C1 segment of cervical spinal cord (tissue), 14 donors: ENCODE measurements at places on chromosomes 5 and 9.
A peak's percentile ranks its signal among the peaks of the same experiment; 100 is the strongest.

DNA sequence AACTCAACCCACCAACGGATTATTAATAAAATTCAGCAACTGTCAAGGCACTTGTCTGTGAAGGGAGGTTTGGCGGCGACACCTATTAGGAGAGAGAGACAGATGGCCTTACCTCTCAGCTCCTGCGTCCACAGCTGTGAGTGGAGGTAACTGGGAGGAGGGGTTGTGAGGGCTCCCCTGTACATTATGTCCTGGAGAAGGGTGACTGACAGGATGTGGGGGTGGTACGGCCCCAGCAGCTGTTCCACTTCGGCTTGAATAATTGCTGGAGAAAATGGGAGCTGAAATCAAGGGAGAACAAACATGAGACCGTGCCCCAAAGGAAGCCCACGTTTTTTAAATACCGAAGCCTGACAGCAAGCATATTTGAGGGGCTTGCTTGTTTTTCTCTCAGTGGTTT is 353.5 kb upstream of the RFX3 start:
- no peak for DNase-seq

GRCh38 chr5:176188085-176188484 is 50.1 kb upstream of the SIMC1 start:
- DNase-seq = no peak

- peak; percentile 55 for DNase-seq
Measured at GRCh38 chr5:143401227-143402016, 2.1 kb downstream of the NR3C1 start.

DNA sequence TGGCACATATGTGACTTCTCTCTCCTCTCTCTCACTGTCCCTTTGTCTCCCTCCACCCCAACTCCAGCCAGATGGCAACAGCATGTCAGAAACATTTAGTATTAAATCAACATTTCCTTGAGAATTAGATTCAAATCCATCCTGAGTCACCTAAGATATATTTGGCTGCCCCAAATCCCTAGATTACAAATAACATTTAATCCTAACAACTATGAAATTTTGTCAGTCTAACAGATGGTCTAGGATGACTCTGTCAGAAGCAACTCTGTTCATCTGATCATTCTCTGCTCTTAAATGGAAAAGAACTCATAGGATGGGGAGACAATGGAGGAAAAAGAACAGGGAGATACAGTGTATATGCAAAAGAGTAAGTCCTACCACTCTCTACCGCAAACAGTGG is 201.2 kb downstream of the TSSK1B start:
- DNase-seq = no peak

- no peak for DNase-seq
Measured at GRCh38 chr5:179833056-179833708, 12.5 kb downstream of the SQSTM1 start.

DNA sequence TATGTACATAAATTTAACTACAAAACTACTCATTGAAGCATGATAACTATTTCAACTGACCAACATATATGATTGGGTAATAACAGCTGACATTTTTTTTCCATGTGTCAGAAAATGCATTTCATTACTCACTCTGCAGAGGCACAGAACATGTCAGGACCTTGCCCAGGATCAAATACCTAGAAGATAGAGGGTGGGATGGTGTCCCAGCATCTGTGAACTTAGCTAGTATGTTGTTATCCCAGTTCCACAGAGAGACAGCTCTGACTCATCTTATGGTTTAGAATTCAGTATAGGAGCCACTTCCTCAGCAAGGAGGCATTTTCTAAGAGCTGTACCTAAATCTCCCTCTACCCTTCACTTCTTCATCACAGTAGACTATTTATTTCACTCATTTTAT is 1198.6 kb upstream of the ACO1 start:
- DNase-seq = no peak

GRCh38 chr9:130027533-130028365 is 15.2 kb downstream of the FNBP1 start:
- DNase-seq = no peak

- no peak for DNase-seq
Measured at GRCh38 chr5:94040591-94041148, 299.3 kb upstream of the POU5F2 start.

DNA sequence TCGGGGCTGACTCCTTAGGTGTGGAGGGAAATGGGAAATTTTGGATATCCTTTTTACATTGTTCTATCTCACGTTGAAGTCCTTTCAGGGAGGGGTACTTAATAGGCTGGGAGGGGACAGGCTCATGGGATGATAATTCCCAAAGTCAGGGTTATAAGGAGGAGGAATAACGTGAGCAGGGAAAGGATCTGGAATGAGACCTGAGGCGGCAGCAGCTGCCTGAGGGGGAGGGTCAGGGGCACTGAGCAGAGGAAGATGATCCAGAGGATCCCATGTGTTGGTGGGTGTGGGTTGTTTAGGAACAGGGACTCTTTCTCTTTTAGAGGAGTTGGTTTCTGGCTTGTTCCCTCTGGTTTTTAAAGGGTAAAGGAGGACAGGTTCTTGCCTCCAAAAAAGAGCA is 18.7 kb downstream of the IFT74 start:
- no peak for DNase-seq

DNA sequence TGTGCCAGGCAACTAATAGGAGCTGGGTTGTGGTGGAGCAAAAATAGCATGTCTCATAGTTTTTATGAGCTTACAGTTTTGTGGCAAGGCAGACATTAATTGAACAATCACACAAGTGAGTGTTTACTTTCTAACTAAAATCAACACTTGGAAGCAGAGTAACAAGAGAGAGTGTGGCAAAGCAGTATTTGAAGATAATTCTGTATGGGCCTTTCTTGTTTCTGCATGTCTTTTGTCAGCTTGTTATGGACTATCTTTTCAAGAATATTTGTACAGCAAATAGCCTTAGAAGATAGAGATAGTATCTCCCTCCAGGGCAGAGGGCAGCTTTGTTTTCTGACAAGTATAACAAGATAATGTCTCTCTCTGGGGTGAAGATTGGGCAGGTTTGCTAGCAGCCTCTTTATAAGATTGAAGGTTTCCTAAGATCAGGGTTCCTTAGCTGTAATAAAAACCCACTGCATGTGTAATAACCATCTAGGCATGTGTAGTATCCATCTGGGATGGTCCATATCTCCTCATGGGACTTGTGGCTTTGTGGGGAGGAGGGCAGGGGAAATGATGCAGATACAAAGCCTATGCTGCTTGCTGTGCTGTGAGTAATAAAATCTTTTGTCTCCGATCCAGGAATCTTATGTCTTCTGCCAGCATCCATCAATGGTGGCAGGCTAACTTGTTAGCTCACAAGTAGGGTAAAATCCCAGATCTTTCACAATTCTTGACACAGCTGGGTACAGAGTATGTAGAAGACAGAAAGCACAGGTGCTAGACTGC is 479.9 kb downstream of the KDM4C start:
- no peak for DNase-seq

- DNase-seq = no peak
Measured at GRCh38 chr5:139075066-139076050, 122.8 kb downstream of the SIL1 start.

GRCh38 chr9:92890761-92891160 is 12.9 kb upstream of the ZNF484 start:
- no peak for DNase-seq

- no peak for DNase-seq
Measured at GRCh38 chr5:10036136-10036815, 213.4 kb downstream of the ATPSCKMT start.

GRCh38 chr9:34633851-34634550 is 3.6 kb downstream of the SIGMAR1 start:
- peak; percentile 47 for DNase-seq

- no peak for DNase-seq
Measured at GRCh38 chr5:31682851-31683250, 43.9 kb downstream of the PDZD2 start.

GRCh38 chr5:65485405-65485804 is 3.7 kb upstream of the ADAMTS6 start:
- no peak for DNase-seq
